ENCODE measurements at places on chromosomes 11 and 22. TPM values are rescaled to one million over a fixed set of nuclear protein-coding genes. Genes with fewer than 3 reads are reported as not detected.
A peak's percentile ranks its signal among the peaks of the same experiment; 100 is the strongest.

DNA sequence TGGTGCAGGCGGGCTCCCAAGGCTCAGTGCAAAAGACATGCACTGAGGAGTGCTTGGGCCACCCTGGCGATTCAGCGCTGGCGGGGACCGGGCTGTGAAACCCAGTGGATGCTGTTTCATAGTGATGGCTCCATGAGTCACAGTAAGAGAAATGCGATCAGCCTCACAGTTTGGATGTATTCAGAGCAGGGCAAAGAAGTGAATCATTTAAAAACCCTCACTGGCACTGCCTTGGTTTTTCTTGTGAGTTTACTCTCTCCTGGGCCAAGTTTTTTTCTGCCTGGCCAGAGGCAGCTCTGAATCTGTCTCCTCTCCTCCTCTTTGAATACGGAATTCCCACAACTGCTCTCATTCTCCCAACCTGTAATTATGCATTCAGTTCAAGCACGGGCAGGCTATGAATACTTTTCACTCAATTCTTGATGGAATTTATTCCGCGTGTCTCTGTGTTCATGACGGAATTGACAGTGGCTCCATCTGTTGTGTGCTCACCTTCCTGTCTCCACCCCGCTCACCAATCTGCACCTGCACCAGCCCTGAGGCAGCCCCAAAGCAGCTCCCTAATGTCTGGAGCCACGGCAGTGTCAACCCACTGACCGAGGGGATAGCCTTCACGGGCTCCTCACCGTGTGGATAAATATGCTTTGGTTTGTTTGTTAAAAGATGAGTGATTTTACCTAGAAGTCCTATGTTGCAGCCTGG is 14.9 kb downstream of the ADAMTS8 start:
- peak; percentile 48 for DNase-seq

DNA sequence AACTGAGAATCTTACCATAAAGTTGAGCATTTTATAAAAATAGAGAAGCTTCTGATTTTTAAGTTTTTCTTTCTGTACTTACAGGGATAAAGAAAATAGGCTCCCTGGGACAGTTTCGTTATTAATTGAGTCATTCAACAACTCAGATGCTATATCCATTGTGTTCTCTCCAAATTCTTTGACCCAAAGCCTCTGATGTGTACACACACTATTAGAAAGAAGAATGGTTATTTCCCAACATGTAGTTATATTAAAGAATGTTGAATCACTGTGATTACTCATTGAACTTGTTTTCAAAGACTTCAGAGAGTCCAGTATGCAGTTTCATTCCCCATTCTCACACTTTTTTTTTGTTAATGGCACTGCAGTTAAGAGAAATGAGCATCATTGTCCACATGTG is 734.3 kb upstream of the ARHGAP42 start:
- DNase-seq = no peak

DNA sequence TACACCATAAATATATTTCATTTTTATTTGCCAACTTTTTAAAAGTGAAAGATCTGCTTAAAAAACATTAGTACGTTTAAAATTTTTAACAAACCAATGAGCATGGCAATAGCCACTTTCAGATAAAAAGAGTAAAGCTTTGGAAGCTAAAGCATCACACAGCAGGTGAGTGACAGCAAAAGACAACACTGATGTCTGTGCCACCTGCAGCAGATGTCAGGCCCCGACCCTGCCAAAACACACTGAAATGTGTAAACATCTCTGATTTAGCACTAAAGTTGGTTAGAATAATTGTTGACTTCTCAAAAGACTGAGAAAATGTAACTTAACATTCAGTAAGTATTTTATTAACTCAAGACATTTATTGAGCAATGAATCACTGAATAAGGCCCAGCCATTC is 232.9 kb downstream of the DLG2 start:
- no peak for DNase-seq

DNA sequence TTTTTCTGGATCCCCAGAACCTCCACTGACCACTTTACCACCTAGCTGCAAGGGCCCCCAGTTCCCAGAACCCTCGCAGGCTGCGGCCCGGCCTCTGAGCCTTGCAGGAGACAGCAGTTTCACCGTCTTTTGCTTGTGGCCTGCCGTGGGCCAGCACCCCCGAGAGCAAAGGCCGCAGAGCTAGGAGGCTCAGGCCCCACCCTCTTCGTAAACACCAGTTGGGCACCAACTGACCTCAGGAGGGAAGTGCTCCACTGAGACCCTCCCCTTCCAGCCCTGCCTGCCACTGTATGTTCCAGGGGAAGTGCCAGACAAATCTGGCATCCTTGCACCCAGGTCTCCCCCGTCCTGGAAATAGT is 23.4 kb upstream of the CREB3L1 start:
- DNase-seq = peak; percentile 69

The GDPD4 gene
- total RNA-seq = not detected

- DNase-seq = no peak
Observed at GRCh38 chr11:1522081-1522424, 35.5 kb upstream of the MOB2 start.

DNA sequence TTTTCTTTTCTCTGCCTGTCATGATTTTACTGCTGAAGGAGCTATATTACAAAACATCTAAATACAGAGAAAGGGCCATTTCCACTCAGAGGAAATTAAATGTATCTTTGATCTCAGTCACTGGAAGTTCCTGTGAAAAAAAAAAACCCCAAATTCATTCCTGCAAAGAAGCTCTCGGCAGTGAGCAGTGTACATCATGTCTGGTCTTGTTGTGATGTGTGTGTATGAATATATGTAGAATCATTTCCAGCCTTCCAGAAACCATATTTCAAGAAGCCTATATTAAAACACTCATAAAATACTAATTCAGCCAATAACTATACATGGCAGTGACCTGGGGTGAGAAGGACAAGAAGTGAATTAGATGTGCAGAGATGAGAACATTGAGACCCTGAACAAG is 393.2 kb upstream of the TENM4 start:
- no peak for DNase-seq

The CNTF gene
- total RNA-seq = 0.26 TPM
